ENCODE measurements at places on chromosomes 7 and 10.

DNA sequence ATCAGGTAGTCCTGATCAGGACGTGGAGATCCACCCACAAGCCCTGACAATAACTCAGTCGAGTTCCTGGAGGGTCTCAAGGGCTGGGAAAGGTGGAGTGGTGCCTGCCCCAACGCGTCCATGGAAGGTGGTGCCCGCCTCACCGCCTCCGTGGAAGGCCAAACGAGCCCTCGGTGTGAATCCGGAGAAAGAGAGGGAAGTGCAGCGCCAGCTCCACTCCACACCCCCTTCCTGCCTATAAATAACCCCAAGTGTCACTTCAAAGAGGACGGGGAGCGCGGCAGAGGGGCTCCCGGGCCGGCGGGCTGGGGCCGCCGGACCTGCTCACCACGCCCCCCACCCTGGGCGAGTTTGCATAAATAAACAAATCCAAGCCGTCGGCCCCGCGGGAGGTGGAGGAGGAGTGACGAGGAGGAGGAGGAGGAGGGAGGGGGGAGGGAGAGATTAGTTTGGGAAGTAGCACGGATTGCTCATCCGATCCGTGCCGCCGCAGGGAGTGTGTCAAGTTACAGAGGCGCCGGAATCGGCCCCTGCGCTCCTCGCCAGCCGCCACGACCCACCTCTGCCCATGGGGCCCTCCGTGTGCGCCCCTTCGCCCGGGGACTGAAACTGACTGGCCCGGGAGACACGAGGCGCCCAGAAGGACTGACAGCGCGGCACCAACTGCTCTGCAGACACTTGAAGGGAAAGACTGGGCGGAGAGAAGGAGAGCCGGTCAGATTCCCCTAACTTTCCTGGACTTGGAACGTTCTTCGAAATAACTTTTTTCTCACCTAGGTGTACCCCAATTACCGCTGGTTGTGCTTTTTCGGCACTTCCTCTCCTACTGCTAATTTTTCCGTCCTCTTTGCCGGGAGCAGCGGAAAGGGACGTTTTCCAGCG lies at the start of gene COL13A1:
Gene COL13A1, plus strand, starts transcription at position 473 of the 882 bp plus-strand sequence. CDS start 518 bp downstream, outside the sequence.
- H3K36me3 ChIP-seq: no peaks in the 10 kb centered on the region
- no peak within 1 kb of the TSS for H3K27ac ChIP-seq
- DNase-seq: peak; percentile 74
- H3K27me3 ChIP-seq: peaks cover 72% of the 10 kb centered on the region
- peak within 1 kb of the TSS; percentile 85 for H3K4me3 ChIP-seq
- H3K4me1 ChIP-seq: peaks cover 20% of the 10 kb centered on the region

GRCh38 chr10:44927352-44927751 lies 16.2 kb downstream of the TMEM72 start:
- H3K27me3 ChIP-seq: no peaks in the 10 kb centered on the region
- H3K4me3 ChIP-seq: no peak overlapping the region
- DNase-seq: no peak
- peaks cover 3% of the 10 kb centered on the region for H3K4me1 ChIP-seq
- H3K36me3 ChIP-seq: no peaks in the 10 kb centered on the region

DNA sequence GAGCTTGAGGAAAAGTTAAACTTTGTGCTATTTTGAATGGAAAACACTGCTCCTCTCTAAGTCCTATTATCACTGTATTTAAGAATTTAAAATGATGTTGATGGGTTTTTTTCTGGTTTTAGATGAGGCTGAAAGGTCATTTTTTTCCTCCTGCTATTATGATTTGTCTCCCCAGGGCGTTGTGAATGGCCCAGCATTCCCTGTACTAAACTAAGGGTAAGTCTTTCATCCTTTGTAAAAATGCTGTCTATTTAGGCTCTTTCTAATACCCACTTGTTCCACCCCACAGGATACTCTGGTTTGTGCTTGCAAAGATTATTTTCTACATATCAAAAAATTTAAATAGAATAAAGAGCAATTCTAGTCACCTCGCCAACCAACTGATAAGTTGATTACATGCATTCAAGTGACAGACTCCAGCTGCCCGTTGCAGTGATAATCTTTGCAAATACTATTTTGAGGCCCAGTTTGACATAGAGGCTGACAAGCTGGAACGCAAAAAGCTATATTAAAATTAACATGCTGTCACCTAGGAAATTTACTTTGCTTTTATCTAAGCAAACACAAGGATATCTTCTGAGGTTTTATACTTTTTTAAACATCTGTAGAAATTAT lies 222.3 kb upstream of the TMEM229A start:
- H3K4me3 ChIP-seq: no peak overlapping the region
- no peak overlapping the region for H3K27ac ChIP-seq
- H3K4me1 ChIP-seq: no peaks in the 10 kb centered on the region

DNA sequence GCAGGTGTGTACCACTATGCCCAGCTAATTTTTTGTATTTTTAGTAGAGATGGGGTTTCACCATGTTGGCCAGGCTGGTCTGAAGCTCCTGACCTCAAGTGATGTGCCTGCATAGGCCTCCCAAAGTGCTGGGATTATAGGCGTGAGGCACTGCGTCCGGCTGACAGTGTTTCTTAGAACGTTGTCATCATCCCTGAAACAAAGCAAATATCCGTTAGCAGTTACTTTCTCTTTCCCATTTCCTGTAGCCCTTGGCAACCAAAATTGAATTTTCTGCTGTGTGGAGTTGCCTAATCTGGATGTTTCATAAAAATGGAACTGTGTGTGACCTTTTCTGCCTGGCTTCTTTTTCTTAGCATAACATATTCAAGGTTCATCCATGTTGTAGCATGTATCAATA lies 22.4 kb downstream of the ZNF33A start:
- H3K36me3 ChIP-seq: peaks cover 89% of the 10 kb centered on the region
- DNase-seq: no peak
- no peaks in the 10 kb centered on the region for H3K4me1 ChIP-seq
- H3K27ac ChIP-seq: no peak overlapping the region

- H3K27me3 ChIP-seq: no peaks in the 10 kb centered on the region
- H3K36me3 ChIP-seq: no peaks in the 10 kb centered on the region
- H3K4me1 ChIP-seq: no peaks in the 10 kb centered on the region
- H3K4me3 ChIP-seq: no peak overlapping the region
- DNase-seq: no peak
Measured at GRCh38 chr7:38283107-38283506, 9.7 kb upstream of the TARP start.

Measured in neuronal stem cell (in vitro differentiated cells).